ENCODE measurements at places on chromosomes 3 and 15.

- DNase-seq = no peak
These were observed 204.9 kb downstream of the TIGIT start for GRCh38 chr3:114498539-114499370.

DNA sequence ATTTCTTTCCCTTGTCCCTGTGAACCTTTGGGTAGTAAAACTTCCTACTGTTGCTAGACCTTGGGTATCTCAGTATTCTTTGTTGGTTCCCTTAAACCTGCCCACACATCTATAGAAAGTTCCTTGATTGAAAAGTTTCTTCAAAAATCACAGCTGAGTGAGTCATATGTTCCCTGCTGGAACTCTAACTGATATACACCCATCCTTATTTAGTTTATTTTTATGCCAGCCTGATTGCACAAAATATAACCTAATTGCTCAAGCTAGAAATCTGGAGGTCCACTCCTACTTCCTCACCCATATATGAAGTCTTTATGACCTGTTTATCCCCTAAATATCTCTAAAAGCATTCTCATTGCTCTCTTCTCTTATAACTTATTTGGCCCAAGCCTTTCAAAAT lies 13.7 kb upstream of the GJD2 start:
- no peak for DNase-seq

GRCh38 chr3:5889374-5889773 lies 701.9 kb downstream of the EDEM1 start:
- DNase-seq = no peak

GRCh38 chr3:42590989-42591756 lies 513 bp downstream of the SS18L2 start:
- no peak for DNase-seq

GRCh38 chr3:157089455-157090221 lies 70.3 kb downstream of the CCNL1 start:
- DNase-seq = no peak

DNA sequence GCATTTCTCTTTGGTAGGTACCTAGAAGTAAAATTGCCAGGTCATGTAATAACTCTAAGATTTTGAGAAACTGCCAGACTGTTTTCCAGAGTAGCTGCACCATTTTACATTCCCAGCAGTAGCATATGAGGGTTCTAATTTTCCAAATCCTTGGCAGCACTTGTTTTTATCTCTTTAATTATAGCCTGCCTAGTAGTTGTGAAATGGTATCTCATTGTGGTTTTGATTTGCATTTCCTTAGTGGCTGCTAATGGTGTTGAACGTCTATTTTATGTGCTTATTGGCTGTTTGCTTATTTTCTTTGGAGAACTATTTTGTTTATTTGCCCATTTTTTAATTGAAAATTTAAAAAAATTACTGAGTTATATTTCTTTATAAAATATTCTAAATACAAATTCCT lies 117.9 kb downstream of the TCF12 start:
- no peak for DNase-seq

DNA sequence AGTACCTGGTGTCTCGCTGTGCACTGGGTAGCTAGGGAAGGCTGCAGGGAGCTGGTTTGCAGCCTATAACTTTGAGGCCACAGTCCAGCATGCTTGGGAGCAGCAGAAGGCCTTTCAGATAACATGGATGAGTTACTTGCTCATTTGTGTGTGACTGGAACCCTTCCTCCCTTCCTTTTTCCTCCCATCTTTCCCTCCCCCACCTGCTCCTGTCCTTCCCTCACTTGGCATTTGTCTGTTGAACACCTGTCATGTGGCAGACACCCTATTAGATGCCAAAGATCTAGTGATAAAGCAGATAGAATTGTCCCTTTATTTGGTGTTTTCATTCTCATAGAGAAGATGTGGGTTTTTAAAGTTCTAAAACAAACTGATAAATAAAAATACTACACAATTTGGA lies 71.6 kb downstream of the LRTM1 start:
- no peak for DNase-seq

DNA sequence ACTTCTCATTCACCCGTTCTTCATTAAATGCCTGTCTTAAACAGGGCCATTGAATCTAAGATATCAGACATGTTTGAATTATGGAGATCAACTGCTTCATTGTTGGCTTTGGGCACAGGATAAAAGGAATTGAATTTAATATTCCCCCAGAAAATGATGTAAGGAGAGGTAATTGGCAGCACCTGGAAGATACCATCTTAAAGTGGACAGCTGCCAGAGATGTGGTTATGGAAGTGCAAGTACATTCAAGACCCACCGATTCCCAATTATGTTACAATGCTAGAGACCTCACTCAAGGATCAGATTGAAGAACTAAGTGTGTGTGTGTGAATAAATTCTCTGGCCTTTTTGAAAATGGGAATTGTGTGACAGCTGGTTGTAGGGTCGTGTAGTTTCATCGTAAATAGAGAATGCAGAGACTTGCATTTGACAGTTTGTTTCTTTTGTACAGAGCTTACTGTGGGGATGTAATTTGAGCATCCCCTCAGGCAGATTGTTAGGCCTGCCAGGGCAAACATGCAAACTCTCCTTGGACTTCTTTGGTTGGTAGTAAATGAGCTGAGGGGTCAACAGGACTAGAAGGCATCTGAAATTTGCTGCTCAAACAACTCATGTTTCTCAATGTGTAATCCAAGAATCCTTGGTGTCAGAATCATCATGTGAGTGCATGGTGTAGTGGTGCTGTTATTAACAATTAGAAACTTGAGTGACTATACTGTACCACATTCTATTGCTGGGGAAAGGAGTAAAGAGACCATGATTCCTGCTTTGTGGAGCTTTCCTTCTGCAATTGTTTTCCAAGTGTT lies 359.2 kb upstream of the THRB start:
- no peak for DNase-seq

GRCh38 chr3:54133196-54133595 lies 10.8 kb downstream of the CACNA2D3 start:
- no peak for DNase-seq

- no peak for DNase-seq
These were observed 51.5 kb downstream of the TJP1 start for GRCh38 chr15:29770796-29771195.

DNA sequence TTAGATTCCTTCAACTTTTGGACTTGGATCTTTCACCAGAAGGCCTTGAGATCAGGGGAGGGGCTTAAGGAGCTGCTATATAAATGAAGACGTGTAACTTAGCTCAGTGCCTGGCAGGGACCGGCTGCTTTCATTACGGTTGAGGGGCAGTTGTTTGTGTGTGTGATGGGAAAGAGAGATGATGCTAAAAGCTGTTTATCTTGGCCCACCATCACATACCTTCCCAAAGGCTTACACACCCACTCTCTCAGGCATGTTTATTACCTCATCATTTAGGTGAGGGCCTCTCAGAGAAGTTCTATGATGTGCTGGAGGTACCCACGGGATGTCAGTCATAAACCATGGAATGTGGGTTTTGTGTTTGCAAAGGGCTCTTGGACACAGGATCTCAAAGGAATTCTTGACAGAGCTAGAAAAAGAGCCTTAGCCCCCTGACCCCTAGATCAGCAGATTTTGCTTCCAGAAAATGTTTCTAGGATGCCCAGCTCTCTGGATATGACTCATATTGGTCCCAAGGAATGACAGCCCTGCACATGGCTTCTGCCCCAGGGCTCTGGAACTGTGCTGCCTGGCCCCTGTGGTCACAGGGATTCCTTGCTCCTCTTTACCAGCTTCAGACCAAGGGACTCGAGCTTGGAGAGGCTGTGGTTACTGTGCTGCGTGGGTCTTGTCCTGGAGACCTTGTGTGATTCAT lies 15.9 kb upstream of the SMAD3 start:
- no peak for DNase-seq

DNA sequence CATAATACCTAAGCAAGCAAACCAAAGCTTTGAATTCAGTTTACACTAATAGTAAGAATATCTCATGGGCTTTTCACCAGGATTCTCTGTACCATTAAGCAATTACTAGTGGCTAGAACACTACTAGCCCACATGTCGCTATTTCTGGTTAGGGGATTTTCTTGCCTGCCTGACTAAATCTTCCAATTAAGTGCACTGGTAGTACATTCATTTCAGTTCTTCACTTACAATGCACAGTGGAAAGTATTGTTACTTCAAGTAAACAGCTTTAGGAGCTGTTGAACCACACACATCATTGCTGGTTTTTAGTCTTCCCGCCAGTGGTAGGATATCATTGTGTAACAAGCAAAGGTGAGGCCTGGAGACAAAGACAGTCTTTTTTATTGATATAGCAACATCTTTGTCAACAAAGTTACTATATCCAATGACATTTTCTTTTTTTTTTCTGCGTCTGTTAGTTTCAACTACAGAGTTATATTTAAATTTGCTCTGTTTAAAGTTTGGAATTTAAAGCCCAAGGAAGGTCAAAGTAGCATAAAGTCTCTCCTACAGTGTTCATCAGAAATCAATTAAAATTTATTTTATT lies 826.8 kb upstream of the NR2F2 start:
- DNase-seq = no peak

- no peak for DNase-seq
These were observed 196.3 kb downstream of the MEIS2 start for GRCh38 chr15:36903922-36904556.

- DNase-seq = no peak
These were observed 33.0 kb downstream of the MITF start for GRCh38 chr3:69772152-69772867.

- peak; percentile 15 for DNase-seq
These were observed 951.6 kb downstream of the DIPK2A start for GRCh38 chr3:144923046-144923775.

GRCh38 chr3:195697582-195698324 lies 23.0 kb upstream of the MUC20 start:
- no peak for DNase-seq

DNA sequence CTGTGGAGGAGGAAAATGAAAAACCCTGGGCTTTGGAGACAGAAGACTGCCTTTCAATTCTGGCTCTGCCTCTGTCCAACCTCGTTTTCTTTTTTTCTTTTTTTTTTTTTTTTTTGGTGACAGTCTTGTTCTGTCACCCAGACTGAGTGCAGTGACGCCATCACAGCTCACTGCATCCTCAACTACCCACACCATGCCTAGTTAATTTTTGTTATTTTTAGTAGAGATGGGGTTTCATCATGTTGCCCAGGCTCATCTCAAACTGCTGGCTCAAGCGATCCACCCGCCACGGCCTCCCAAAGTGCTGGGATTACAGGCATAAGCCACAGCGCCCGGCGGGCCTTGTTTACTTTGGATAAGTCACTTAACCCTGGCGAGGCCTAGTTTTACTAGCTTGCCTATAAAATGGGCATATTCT lies 66.3 kb upstream of the SLC25A26 start:
- no peak for DNase-seq

DNA sequence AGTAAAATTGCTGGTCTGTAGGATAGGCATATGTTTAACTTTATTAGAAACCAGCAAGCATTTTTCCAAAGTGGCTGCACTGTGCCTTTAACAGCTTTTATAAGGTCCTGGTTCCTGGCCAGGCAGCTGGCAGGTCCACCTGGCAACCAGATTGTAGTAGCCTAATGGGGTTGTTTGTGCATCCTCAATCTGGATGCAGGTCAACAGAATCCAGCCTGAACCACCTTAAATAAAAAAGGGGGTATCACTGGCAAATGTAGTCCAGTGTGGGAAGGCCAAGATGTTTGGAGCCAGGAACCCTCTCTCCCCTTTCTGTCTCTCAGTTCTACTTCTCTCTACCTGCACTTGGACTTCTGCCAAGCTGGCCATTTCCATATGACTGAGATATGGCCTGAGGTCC lies 200.3 kb downstream of the ZNF621 start:
- no peak for DNase-seq

- DNase-seq = peak; percentile 48
These were observed 11.8 kb upstream of the FAM174B start for GRCh38 chr15:92667287-92667904.

GRCh38 chr3:65265942-65266590 lies 578.3 kb upstream of the ADAMTS9 start:
- no peak for DNase-seq

DNA sequence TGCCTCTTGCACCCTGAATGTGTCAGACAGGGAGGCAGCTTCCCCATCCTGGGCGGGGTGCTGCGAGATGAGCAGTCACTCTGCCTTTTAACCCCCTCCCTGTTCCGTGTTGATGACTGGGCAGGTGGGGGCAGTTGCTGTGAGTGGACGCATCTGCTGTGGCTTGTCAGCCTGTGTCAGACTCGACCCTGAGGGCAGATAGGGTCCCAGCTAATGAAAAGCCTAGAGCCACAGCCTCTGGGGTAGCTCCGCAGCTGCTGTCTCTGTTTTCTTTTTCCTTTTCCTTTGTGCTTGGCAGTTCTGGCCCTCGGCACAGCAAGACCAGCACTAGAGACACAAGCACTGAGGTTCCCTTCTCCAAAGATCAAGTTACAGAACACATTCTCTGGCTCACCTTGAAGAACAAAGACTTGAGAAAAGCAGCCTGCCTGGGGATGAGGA lies 43.0 kb upstream of the GLCE start:
- no peak for DNase-seq

- no peak for DNase-seq
These were observed 120.2 kb downstream of the MEGF11 start for GRCh38 chr15:66133247-66133885.

- DNase-seq = no peak
These were observed 72.9 kb downstream of the BLM start for GRCh38 chr15:90790057-90790456.

DNA sequence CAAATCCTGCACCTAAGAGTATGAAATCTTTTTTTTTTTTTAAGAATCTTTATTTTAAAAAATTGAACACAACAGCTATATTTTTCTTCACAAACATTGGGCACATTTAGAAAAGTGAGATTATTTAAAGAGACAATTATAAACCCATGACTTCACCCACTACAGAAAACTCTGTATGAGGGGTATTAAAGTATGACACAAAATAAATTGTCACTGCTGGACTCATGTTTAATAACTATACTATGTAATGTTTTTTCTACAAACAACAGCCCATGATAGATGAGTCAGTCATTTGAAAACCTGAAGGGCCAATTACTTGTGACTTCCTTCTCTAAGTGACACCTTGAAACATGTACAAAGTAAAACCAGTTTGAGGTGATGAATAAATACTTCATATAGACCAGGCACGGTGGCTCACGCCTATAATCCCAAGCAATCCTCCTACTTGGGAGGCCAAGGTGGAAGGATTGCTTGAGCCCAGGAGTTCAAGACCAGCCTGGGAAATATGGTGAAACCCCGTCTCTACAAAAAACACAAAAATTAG lies 36.0 kb downstream of the AQR start:
- no peak for DNase-seq

GRCh38 chr15:85988741-85989140 lies 90.9 kb upstream of the AGBL1 start:
- no peak for DNase-seq

DNA sequence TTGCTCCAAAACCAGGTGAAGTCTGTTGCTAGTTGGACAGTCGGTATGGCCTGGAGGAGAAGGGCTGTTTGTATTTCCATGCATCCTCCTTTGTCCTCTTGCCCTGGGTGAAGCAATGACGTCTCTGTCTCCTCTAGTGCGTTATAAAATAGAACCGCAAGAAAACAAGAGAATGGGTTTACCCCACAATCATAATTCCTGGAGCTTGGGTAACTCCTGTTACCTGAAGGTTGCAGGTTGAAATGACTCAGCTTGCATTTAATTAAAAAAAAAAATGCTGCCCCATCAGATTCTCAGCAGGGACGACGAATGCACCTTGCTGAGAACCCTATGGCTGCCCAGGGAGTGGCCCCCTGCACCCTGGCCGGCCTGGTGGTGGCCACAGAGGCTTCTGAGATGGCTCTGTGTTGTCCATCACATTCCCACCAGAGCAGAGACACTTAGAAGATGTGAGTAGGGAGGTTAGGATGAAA lies 228.2 kb upstream of the BHLHE40 start:
- no peak for DNase-seq

- DNase-seq = no peak
These were observed 144.6 kb downstream of the THSD4 start for GRCh38 chr15:71259866-71260265.

- DNase-seq = no peak
These were observed 11.1 kb downstream of the ARNT2 start for GRCh38 chr15:80415358-80415670.

GRCh38 chr15:85496551-85497171 lies 116.3 kb downstream of the AKAP13 start:
- no peak for DNase-seq
